GM13976 (cell line): ENCODE measurements at places on chromosomes 2 and 18.

GRCh38 chr2:216289470-216289869 is 82.8 kb downstream of the MARCHF4 start:
- no peak for DNase-seq

DNA sequence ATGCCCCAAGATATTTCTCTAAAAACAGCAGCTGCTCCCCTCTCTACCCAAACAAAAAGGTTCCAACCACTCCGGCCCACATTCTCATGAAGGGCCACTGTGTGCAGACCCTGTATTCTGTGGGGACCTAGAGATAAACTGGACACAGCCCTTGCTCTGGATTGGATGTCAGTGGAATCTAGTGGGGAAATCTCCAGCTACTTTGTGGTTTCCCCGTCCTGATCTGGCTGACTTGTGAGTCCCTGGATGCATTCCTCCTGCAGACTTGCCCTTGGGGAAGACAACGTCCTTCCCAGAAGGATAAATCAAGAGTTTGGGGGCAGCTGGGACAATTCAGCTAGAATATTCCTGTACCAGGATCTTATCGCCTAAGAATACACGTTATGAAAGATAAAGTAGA is 151.1 kb downstream of the FSHR start:
- no peak for DNase-seq

DNA sequence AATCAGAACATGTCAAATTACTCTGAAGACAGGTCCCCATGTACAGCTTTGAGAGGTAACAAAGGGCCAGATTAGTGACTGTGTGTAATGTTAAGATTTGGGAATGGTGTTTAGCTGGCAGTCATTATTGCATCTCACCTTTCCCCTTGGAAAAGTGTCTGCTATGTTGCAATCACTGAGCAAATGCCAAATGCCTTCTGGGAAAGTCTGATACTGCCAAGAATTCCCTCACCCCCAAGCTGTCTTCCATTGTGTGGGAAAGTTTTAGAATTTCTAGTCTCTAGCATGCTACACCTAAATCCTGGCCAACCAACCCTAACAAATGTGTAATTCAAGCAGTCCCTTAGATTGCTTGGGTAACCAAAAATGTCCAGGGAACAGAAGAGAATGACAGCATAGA is 13.6 kb upstream of the PELI1 start:
- DNase-seq: no peak

DNA sequence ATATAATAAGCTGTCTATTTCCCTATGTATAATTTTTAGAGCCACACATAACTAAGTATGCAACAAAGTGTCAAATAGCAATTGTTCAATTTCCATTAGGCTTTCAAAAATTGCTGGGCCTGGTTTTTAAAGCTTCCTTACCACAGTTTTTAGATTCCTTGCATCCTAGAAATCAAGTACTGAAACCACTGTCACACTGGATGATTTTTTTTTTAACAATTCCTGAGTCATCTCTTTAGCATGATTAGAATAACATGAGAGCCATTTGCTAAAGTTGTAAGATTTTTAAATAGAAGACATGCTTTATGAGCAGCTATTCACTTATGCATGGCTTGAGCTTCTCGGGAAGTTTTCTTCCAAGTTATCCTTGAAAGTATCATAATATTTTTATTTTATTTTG is 319.5 kb upstream of the NXPH2 start:
- DNase-seq: no peak

DNA sequence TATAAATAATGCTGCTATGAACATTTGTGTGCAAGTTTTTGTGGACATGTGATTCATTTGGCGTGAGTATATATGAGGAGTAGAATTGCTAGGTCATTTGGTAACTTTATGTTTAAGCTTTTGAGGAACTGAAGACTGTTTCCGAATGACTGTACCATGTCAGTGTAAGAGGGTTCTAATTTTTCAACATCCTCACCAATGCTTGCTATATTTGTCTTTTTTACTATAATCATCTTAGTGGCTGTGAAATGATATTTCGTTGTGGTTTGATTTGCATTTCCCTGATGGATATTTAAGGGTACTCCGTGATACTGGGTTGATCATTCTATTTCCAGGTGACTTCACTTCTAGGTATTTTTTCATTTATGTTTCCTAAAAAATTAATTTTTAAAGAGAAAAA is 241.1 kb downstream of the BCL2 start:
- DNase-seq: peak; percentile 65

GRCh38 chr2:41998186-41999127 is 49.4 kb upstream of the PKDCC start:
- no peak for DNase-seq

GRCh38 chr2:62505109-62505749 is 766 bp downstream of the TMEM17 start:
- DNase-seq: no peak

DNA sequence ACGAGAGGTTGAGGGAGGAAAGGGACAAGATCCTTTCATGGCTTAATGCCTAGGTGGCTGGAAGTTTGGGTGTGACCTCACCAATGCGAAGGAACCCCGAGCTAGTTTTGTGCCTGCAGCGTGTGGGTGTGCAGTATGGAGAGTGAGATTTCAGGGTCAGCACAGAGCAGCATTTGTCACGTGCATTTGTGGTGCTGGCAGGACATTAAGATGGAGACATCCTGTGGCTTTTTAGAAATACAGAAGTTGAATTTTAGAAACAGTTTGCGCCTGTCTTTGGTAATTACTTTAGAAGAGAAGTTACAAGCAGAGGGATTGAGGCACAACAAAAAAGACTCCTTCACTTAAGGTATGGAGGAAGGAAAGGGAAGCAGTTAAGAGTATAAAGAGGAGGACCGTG is 258.2 kb upstream of the THUMPD2 start:
- no peak for DNase-seq
